ENCODE measurements at places on chromosomes 4 and X.
A peak's percentile ranks its signal among the peaks of the same experiment; 100 is the strongest.

DNA sequence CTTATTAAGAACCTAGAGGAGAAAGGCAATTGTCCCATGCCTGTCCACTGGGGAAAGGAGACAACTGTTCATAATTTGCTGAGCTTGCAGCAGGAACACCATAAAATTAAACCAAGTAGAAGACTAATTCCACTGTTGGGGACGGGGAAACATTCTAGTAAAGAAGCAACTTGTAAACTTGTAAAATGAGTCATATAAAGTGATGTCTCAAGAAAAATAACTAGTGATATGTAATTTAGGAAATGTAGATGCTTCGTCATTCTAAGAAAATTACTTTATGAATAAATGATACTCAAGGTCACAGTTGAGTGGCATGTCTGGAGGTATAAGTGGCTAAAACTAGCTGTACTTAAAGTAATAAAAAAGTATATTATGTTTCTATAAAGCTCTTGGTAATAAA is 121.2 kb upstream of the MID1 start:
- no peak for DNase-seq

DNA sequence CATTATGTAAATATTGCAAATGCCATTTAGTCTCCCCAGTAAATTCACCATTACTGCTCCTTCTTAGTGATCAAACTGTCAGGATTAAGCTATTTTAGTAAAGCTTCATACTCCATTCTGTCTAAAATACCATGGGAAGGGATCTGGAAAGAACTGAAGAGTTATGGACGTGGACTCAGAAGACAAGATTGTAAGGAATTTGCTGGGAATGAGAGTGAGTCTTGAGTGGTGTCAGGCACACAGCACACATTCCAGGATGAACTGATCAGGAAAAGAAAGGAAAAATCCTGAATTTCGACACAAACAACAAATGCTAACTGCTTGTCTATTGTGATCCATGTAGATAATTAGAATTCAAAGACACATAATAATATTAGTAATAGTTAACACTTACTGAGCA is 311.0 kb downstream of the CENPC start:
- no peak for DNase-seq

- DNase-seq: no peak
Observed at GRCh38 chrX:38465686-38466085, 95.7 kb upstream of the TSPAN7 start.

DNA sequence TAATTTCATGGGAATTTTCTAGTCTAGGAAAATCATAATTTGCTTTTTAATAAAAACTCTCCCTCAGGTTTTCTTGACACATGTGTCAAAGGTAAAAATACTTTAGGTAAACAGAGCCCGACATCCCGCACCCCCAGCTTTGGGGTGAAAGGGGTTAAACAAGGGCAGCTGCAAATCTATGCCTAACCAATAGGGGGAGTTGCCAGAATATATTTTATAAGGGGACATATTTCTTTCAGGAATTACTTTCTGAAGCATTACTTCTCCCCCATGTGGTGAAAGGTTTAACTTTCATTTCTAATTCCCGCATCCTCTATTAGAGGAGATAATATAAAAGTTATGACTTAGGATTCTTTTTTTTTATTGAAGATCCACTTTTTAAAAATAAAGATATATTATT is 53.9 kb upstream of the HEPH start:
- peak; percentile 28 for DNase-seq

- DNase-seq: no peak
Observed at GRCh38 chr4:169899295-169899694, 126.9 kb downstream of the MFAP3L start.

DNA sequence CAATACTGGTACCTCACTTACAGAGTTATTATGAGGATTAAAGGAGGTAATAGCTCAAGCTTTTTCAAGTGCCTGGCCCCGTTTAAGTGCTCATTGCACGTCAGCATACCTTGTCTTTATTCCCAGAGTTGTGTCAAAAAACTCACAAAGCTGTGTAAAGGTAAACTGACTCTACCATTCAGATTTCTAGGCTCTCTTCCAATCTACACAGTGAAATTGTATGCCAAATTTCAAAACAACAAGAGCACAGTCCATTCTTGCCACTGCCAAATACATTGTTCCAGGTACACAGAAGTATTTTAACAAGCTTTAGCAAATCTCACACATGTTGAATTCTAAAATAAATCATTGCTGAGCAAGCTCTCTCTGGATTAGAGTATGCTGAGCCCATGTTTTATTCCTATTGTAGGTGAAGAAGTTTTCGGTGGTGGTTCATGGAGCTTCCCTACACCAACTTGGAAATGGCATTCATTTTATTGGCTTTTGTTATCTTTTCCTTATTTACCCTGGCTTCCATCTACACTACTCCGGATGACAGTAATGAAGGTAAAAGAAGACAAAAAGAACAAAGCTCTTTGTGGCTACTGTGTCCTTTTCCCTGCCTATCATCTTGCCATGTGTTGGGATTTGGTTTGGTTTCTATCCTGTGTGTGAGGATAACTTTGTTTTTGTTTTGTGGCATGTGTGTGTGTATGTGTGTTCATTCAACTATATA is 16.2 kb downstream of the SMIM31 start:
- DNase-seq: no peak

- no peak for DNase-seq
Observed at GRCh38 chr4:14771504-14772175, 230.6 kb upstream of the CPEB2 start.

GRCh38 chr4:6044276-6044675 is 26.0 kb upstream of the C4orf50 start:
- no peak for DNase-seq

DNA sequence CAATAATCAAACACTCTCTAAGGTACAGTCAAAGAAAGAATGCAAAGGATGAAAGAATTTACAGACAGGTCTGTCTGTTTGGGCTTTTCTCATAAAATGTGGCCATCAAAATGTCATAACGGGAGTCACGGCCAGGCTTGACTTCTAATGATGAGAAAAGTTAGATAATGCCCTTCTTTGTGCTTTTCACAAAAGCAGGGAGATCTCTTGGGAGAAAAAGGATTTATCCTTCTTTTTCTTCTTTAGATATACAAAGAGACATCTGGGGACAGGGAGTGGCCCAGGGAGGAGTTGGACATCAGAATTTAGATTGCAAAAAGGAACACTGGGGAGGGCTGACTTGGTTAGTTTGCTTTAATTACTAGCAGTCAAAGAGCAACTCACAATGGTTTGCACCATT is 93.1 kb downstream of the SLC39A8 start:
- no peak for DNase-seq

DNA sequence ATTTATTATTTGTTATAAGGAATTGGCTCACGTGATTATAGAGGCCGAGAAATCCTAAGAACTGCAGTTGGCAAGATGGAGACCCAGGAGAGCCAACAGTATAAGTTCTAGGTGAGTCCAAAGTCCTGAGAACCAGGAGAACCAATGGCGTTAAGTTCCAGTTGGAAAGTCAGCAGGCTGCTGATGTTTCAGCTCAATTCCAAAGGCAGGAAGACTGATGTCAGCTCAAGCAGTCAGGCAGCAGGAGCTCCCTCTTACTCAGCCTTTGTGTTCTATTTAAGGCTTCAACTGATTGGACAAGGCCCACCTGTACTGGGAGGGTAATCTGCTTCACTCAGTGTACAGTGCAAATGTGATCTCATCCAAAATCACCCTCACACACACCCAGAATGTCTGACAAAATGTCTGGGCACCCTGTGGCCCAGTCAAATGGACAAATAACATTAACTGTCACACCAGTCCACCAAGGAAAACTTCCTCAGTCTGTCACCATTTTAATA is 30.8 kb upstream of the TBL1X start:
- DNase-seq: no peak

DNA sequence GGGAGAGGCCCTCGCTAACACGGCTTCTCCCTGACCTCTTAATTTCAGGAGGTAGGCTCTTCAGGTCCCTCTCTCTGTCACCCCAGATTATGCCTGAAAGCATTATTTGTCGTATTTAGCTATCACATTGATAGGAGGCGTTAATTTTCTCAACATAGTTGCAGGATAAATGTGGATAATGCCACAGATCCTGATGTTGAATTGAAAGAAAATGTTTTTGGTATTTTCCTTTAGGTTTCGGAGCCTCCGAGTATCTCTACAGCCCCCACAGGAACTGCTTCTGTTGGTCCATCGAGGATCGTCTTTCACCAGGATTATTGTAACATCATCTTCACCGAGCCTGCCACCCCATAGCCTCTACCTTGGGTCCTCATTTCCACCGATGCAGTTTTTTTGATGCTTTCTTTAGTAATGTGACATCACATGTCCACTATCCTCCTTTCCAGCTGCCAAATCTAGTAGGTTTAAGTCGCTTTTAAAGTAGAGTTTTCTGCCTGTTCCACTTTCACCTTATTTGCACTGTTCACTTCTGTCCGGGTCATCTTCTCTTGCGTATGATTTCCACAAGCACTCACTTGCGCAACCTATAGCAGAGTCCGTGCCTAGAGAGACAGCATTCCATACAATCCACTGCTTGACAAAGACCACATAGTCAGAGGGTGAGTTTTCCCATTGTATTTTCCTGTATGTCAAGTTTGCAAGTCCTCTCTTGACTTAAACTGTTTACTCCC is 665 bp downstream of the TIGD2 start:
- no peak for DNase-seq

DNA sequence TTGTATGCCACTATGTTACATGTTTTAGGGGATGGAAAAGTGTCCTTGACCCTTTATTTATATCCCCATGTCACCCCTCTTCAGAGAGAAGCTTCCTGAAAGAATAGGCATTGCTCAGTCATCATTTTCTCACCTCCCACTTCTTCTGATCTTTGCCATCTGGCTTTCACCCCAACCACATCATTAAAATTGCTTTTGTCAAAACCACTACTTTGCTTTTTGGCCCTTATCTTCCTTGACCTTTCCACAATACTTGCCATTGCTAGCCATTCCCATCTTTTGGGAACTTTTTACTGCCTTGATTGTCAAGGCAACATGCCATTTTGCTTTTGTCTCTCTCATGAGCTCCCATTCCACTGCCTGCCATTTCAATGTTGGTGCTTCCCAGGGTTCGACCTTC is 14.9 kb upstream of the FAM9B start:
- no peak for DNase-seq

GRCh38 chr4:86508436-86508835 is 85.7 kb upstream of the PTPN13 start:
- DNase-seq: no peak

DNA sequence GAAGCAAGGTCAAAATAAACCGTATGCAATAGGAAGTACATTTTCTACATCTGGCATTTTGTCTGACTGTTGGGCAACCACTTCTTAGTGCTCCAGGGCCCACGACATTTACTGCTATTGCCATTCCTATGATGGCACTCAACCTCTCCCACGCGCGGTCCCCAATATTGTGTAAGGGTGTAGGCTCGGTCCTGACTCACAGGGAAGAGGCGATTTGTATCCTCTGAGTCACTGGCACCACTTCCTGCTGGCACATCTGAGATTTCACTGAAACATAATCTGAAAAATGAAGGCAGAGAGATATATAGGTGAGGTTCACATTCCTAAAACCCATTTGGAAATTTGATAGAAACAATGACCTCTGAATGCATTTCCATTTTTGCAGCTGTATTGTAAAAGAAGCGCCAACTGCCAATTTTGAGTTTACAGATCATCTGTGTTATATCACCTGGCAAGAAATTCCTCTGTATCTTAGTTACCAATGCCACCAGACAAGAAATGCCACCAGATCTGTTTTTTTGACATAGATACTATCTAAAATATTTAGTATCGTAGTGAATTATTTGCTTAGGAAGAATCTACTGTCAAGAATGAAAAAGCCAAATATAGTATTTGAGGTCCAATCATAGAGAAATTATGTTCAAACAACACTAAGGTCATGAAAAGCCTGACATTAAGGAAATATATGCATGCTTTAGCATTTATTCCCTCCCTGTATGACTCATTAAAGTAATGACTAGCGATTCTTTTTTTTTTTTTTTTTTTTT is 9.8 kb downstream of the EREG start:
- no peak for DNase-seq

GRCh38 chr4:48047896-48048295 is 31.3 kb downstream of the NIPAL1 start:
- DNase-seq: no peak

DNA sequence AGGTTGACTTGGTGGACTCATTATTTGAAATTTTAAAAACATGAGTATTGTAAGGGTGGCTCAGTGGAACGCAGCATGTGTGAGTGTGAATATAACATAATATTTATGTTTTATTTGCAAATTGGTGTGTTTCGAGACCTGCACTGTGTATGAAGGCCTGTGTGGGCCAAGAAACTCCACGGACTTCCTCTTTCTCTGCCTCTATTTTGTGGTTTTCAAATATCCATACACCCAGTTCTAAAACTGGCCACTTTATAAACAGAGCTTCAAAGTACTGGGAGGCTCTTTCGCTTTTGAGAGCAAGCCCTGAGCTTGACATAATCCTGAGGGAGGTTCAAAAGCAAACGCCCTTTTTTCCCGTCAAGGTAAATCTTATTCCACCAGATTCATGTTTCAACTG is 187.7 kb downstream of the GPAT3 start:
- no peak for DNase-seq

GRCh38 chr4:153784166-153784699 is 4.7 kb downstream of the SFRP2 start:
- DNase-seq: no peak

DNA sequence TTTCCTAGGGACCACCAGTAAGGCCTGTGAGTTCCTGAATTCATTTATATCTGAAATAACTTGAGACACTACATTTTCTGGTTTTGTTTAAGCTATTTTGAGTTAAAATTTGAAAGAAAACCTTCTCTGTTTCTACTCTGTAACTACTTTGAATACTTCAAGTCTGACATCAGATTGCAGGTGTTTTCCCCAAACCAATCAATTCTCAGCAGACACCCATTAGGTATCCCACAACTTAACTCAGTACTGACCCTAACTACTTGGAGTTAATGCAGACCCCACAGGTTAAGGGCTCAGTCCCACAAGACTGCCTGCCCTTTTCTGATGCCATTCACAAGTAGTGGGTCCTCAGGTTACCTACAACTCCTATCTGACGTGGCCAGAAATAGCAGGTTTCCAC is 1100.0 kb upstream of the SLIT2 start:
- DNase-seq: no peak

GRCh38 chr4:48877827-48878535 is 28.6 kb downstream of the OCIAD2 start:
- no peak for DNase-seq

DNA sequence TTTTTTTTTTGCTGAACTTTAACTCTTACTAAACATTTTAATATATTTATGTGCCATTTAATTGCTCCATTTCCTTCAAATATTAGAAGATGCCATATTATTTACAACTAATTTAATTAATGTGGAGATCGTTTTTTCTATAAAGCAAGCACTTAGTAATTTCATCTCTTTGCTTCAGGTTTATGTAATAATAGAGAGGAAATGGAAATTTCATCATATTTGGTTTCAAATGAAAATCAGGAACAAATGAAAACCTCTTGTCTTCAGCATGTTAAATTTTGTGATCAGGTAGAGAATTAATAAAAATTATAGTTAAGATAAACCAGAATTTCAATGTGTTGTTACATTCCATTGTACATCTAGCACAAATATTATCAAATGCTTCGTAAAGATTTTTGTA is 120.1 kb downstream of the SYNPO2 start:
- DNase-seq: no peak

Measured in CD4-positive, CD25-positive, alpha-beta regulatory T cell (primary cell).